Dermis microvascular lymphatic vessel endothelial cell (primary cell): ENCODE measurements at places on chromosomes 5 and 9. TPM values are rescaled to one million over a fixed set of nuclear protein-coding genes. Genes with fewer than 3 reads are reported as not detected.

Gene TAF11L5
- not detected in 2 replicates for total RNA-seq

Gene SLC23A1
- total RNA-seq, result under 0.01 TPM in 1 of 2 replicates, not detected in the other

Gene ITGA1
- 61.1 and 176 TPM in 2 replicates for total RNA-seq

Gene IFNA21
- total RNA-seq, result not detected in 2 replicates

Gene GKAP1
- 0.64 and 0.89 TPM in 2 replicates for total RNA-seq

Gene SOHLH1
- total RNA-seq, result under 0.01 TPM in 1 of 2 replicates, not detected in the other

Gene CCDC183
- total RNA-seq, result 0.26 and 0.51 TPM in 2 replicates

Gene CCL27
- not detected in 2 replicates for total RNA-seq

Gene ENTREP1
- total RNA-seq, result 4.6 and 11.5 TPM in 2 replicates

Gene SH3TC2
- total RNA-seq, result 27.2 and 35.7 TPM in 2 replicates

DNA sequence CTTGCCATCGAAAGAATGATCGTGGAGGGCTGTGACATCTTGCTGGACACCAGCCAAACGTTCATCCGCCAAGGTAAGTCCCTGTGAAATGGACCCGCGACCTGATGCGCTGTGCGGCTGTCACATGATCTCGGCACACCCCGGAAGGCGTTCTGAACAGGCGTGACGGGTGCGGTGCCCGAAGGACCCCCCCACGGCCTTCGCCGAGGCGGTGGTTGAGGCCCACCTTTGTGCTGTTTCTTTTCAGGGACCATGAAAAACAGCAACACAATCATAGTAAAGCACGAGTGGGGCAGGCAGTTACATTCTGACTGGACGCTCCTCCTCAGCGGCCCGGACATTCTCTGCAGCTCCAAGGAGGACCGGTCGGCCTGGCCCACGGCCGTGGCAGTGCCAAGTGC, 126.7 kb downstream of the RASGRF2 start:
- no peak for DNase-seq

DNA sequence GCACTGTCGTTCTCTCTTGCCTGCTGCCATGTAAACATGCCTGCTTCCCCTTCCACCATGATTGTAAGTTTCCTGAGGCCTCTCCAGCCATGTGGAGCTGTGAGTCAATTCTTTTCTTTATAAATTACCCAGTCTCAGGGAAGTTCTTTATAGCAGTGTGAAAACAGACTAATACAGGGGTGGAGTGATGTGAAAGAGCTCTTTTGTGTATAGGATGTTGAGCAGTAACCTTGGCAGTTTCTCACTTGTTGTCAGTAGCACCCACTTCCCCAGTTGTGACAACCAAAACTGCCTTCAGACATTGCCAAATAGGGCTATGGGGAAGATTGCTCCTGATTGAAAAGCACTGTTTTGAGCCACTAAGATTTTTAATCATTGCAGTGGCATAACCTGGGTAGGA, 552.2 kb upstream of the ZNF462 start:
- DNase-seq, result no peak

- DNase-seq, result peak; percentile 78
Observed at GRCh38 chr5:159928122-159928909, 12.0 kb downstream of the ADRA1B start.

DNA sequence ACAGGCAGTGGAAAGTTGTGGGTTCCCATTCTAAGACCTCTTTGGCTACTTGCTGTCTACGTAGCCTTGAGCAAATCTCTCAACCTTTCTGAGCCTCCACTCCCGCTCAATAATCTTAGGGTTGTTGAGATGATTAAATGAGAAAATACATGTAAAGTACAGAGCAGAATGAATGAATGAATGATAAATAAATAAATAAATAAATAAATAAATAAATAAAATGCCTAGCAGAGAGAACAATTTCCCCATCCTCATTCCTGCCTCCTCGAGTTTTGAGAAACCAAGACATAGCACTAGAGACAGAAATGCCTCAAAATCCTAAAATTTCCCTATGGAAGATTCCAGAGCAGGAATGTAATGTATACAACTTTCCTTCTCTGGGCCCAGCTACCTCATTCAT, 128.3 kb upstream of the RAD23B start:
- no peak for DNase-seq

GRCh38 chr5:50965654-50966375, 299.4 kb downstream of the PARP8 start:
- DNase-seq, result no peak

GRCh38 chr5:172501708-172502320, 47.5 kb upstream of the SH3PXD2B start:
- no peak for DNase-seq

- peak; percentile 31 for DNase-seq
Observed at GRCh38 chr5:79133121-79133656, 21.6 kb downstream of the BHMT start.

DNA sequence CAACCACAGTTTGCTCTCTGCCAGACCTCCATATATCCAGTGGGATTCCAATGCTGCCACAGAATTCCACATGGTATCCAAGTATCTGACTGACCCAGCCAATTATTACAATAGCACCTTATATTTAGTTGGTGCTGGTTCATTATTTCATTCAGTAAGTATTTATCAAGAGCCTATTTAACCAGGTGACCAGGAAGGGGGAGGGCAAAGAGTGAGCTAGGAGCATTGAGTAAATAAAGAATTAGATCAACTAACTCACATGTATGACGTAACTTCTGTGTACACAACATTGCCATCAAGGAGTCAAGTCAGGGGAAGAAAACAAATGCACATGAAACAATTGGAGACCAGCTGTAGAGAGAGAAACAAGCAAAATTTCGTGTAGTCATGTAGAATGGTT, 207.1 kb upstream of the PAPPA start:
- DNase-seq, result no peak

GRCh38 chr5:122076669-122077365, 1.2 kb downstream of the LOX start:
- DNase-seq, result peak; percentile 81

DNA sequence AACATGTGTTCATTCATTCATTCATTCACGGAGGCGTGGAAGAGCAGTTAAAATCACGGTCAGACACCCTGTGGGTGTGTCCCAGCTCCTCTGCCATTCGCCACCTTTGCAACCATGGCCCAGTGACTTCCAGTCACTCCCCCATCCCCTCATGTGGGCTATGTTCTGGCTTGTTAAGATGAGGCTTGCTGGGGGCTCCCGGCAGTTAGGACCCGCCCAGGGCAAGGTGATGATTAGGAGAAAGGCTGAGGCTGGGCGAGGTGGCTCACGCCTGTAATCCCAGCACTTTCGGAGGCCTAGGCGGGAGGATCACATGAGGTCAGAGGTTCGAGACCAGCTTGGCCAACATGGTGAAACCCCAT, 24.9 kb upstream of the PTGES start:
- DNase-seq, result no peak

DNA sequence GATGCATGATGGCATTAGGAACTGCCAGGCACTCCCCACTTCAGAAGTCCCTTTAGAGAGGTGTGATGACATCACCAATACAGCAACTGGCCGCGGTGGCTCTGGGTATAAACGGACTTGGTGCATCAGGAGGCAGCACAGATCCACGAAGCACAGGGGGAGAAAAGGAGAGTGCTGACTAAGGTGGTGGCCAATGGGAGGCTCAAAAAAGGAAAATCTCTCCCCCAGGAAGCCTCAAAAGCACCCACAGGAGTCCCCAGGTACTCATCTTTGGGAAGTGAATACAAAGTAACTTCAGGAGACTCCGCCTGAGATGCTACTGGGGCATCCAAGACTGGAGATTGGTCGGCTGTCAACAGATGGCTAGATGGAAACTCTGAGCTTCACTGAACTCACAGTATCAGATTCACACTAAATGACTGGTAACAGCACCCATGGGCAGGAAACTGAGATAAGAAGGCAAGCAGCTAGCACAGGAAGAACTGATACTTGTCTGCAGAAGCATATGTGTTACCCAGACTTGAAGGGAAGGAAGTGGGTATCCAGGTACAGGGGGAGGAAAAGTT, 7.6 kb downstream of the TTC39B start:
- no peak for DNase-seq

DNA sequence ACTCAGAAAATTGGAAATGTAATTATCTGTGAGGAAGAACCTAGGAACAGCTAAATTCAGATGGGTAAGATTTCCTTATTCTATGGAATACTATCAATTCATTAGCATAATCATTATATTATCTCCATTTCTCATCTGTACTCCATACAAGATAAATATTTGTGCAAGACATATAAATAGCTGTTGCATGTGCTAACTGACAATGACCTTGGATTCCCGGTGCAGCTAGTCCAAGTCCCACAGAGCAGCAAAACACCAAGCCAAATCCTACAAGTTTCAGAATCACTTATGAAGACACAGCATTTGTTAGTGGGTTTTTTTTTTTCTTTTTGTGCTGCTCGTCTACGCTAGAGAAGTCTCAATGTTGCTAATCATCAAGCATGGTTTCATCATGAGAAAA, 64.8 kb downstream of the NUDT12 start:
- DNase-seq, result no peak

- peak; percentile 88 for DNase-seq
Observed at GRCh38 chr5:72166070-72166979, 59.0 kb downstream of the MAP1B start.

DNA sequence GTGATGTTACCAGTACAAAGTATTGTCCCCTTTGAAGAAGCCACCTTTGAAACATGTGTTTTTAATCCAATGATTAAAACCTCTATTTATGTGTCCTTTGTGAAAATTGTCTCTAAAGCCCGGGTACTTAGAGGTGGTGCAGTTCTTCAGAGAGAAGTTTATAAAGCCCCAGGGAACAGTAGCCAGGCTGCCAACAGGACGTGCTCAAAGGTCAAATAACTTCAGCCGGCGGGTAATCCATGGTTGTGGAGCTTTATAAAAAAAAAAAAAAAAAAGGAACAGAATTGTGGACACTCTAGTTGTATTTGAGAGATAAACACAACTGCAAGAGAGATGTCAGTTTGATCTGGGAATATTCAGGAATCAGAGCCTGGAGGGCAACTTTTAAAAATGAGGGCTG, 57.9 kb upstream of the CTNND2 start:
- DNase-seq, result no peak

GRCh38 chr5:36606428-36607113, at the start of gene SLC1A3:
Gene SLC1A3 (plus strand): TSS chr5:36606606. CDS start chr5:36608424, 1,818 bp downstream.
- peak; percentile 48 for DNase-seq

DNA sequence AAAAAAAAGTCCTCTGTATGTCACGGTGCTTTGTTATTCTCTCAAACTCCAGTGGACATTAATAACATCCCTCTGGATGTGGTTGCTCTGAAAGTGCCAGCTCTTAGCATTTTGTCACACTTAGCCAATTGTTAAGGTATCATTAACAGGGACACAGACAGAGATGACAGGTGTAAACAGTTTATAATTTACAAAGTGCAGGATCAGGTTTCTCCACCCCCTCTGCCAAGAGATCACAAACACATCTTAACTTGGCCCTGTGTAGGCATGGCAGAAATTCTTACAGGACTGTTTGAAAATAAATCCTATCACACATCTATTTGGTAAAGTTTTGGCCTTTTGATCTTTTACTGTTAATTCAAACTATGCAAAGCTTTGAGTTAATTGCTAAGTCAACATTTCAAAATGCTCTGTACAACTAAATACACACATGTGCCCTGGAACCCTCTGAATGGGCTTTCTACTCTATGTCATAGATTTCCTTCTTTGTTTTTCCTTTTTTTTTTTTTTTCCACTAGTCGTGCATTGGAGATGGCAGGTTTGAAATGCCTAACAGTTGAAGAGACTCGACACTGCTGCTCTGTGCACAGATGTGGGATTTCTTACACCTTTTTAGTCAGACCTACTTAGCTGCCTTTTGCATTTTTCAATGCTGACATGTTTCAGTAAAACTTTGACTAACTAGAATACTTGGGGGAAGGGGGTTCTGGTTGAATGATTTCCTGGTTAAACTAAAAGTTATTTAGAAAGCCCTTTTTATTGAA, 41.7 kb downstream of the SEMA6A start:
- no peak for DNase-seq

DNA sequence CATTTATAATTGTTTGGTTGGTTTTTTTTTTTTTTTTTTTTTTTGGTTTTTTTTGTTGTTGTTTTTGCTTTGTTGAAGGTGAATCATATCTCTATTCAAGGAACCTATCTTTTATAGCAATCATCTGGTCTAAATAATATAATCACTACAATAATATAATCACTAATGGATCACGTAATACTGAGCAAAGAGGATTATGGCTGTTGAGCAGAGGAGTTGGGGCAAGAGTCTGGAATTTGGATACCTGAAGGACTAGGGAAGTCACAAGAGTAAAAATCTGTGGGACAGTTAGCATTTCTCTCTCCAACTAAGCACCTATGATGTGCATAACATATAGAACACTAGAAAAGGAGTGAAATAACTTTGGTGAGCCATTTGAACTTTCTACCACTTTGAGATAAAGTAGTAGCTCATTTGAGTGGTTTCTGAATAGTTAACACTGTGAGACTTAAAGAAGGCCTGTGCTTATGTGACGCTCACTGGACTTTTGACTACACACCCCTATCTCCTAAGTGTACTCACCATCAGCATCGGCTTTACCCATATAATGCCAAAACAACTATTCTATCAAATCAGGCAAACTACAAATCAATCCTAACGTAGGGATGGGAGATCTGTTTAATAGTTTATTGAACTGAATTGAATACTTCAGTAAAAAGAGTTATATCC, 564.9 kb upstream of the TUSC1 start:
- no peak for DNase-seq

DNA sequence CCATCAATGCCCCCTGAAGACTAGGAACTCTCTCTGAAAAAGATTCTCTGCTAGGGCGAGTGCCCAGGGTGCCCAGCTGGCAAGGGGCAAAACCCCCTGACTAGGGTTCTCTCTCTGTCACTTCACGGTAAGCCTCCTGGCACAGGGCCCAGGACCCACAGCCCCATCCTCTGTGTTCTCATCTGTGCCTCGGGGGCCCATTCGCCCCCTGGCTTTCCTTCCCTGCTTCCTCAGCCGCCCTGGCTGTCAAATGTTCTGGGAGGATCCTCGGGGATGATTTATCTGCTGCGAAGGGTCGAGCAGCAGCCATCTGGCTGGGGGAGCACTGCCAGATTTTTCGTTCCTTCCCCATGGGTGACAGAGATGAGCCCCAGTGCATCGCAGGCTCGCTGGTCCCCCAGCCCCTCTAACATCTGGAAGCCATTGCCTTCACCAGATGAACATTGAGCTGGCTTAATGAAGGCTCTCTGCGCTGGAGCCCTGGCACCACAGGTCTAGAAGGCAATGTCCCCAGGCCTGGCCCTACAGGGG, 24.2 kb downstream of the HMCN2 start:
- no peak for DNase-seq

- DNase-seq, result no peak
Observed at GRCh38 chr9:30935730-30936129, 1448.7 kb upstream of the ACO1 start.

DNA sequence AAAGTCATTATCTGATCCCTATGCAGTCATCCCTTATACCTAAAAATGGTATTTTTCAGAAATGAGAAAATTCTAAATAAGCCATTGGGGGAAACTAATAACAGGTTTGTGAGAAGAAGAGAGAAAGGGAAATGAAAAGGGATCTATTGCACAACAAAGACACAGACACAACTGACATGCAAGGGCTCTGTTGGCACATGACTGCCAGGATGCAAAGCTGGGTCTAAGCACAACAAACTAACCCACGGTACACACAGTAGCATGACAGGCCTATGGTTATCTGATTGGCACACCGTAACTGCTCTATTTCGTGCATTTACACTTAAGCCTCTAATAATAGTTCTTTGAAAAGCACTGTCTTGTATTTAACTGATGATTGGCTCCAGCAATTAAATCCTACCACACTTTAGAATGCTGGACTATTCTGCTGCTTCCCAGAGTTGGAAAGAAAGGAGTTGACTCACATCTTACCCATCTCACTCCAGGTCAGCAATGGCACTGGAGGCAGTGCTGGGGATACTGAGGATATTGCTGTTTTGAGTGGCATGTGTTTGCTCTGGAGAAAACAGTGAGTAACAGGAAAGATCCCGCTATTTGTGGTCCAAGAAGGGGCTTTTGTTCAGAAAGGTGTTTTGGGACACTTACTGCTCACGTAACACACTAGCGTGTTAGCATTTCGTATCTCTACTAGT, 328.3 kb downstream of the GLIS3 start:
- DNase-seq, result no peak

- no peak for DNase-seq
Observed at GRCh38 chr5:80894083-80894482, 66.1 kb upstream of the RASGRF2 start.
